ENCODE measurements at places on chromosomes 11 and 22. TPM values are rescaled to one million over a fixed set of nuclear protein-coding genes. Genes with fewer than 3 reads are reported as not detected.
A peak's percentile ranks its signal among the peaks of the same experiment; 100 is the strongest.

DNA sequence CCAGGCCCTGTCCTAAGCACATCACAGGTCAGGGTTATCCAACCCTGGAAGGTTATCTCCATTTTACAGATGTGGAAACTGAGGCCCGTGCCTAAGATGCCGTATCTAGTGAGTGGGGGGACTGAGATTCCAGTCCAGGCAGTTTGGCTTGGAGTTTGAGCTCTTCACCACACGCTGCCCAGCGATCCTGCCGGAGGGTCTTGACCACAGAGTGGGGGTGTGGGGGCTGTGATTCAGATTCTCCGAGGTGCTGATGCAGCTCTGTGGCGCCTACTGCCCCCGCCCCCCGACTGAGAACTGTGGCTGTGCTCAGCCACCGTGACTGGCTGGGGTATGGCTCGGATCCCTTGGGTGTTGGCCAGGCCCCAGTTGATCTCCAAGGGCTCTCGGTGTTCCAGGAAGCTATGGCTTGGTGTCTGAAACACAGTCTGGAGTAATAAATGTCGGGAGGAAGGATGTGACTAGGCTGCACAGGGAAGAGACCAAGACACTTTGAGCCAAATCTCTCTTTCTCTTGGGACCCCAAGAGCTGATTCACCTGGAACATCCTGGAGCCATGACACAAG lies 60.6 kb upstream of the RASD2 start:
- DNase-seq: peak; percentile 9

The PRRG4 gene
- total RNA-seq: 12.9 TPM

The KCNQ1 gene
- total RNA-seq: 0.40 TPM

The ANO1 gene
- 184 TPM for total RNA-seq

DNA sequence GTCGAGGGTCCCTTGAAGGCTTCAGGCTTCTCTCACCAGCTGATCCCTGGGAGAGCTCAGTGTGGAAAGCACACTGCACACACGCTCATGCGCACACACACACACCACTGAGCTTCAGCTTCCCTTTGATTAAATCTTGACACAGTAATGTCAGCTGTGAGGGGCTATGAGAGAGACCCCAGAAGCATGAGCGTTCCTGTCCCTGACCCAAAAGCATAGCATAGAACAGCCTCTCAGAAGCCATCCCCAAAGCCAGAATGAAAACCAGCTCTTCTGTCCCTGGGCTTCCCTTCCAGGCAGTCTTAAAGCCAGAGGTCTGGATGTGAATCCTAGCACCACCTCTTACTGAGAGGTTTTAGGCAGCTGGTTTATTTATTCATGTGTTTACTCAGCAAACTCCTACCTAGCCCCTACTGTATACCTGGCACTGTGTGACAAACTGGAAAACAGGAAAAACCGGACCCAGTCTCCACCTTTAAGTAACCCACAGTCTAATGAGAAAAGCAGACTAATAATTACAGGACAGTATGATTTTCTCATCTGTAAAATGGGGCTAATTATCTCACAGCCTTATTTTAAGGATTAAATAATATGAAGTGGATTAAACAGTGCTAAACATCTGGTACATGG lies 15.9 kb downstream of the GALNT18 start:
- peak; percentile 83 for DNase-seq

The DDIAS gene
- total RNA-seq: 25.4 TPM

DNA sequence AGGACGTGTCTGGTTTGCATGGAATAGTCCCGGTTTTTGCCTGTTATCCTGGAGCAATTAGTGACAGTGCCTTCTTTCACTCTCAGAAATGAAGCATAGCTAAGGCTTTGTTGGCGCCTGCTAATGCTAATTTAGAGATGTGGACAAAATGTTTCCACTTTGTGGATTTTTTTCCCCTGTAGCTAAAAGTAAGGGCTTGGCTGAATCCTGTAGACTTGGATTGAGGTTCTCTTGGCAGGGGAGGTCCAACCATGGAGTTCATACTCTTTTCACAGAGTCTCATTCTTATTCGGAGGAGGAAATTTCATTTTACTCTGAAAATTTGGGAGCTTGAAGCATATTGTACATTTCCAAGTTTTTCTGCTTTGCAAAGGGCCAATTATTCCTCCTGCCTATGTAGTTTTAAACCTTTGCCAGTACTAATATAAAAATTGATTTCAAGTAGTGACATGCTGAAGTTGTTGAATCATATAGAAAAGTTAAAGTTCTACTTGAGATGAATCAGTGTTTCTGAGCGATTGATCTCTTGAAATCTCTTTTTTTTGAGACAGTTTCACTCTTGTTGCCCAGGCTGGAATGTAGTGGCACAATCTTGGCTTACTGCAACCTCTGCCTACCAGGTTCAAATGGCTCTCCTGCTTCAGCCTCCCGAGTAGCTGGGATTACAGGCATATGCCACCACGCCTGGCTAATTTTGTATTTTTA lies 20.0 kb downstream of the PPFIA1 start:
- no peak for DNase-seq

- DNase-seq: peak; percentile 73
Measured at GRCh38 chr11:68040101-68040956, 1.5 kb downstream of the TCIRG1 start.

The TEF gene
- total RNA-seq: 4.0 TPM

DNA sequence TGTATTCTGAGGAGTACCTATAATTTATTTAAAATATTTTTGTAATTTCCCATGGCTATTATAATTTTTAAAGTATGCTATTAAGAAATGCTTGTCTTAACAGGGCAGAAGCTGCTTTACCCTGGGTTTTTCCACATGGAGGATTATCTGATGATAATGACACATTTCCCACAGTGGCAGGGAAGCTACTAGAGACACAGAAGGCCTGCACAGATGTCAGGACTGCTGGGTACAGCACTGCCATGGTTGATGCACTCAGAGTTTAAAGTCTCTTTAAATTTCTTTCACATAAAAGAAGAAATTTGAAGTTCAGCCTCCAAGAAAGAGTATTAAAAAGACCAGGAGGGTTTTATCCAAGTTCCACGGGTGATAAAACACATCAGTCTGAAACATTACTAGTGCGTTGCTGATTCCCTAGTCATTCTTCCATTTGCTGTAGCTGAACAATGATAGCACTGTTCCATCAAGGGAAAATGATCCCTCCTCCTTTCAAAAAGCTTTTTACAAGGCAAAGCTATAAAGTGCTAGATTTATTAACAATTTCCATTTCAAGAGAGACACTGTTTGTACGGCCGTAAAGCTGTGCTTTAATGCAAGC lies 363.0 kb downstream of the CNTN5 start:
- no peak for DNase-seq

Measured in PC-3 (cell line).